ENCODE measurements at places on chromosomes 2 and 18. TPM values are rescaled to one million over a fixed set of nuclear protein-coding genes. Genes with fewer than 3 reads are reported as not detected.

DNA sequence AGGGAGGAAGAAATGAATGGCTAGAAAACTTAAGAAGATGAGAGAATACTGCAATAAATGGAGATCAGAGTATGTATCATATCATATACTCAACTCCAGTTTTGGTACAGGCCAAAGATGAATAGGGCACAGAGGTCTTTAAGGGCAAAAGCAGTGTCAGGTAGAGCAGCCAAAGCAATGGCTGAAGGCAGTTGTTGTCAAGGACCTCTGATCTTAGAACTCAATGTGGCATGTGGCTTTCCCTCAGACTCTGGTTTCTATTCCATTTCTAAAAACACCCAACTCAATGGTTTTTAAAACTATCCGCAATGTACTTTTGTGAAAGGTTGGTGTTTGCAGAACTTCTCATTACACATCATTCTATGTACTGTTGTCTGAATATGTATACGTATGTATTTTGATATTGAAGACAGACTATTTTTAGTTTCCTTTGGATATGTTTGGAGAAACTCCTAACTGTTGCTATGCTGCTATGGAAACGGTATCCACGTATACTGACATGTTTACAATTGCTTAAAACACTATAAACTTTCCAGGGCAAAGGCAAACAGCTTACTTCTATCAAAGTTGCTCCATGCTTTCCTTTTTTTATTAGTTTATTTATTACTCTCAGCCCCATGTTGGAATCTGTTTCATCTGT, 58.1 kb upstream of the PELI1 start:
- peak; percentile 93 for DNase-seq

DNA sequence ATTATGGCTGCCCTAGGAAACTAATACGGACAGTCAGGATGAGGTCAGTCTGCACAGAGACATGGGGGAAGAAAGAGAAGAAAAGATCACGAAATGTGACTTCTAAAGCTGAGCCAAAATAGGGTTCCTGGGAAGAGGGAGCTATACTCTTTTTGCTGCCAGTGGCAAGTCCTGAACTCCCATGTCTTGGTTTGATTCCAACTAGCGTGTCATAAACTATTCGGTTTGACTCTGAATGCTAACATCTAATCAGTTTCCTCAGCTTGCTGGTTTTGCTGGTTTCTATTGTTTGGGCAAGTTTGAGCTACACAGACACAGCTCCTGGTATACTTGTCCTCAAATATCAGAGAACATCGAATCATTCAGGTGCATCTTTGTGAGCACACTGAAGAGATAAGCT, 80.5 kb upstream of the CYP1B1 start:
- DNase-seq = no peak

DNA sequence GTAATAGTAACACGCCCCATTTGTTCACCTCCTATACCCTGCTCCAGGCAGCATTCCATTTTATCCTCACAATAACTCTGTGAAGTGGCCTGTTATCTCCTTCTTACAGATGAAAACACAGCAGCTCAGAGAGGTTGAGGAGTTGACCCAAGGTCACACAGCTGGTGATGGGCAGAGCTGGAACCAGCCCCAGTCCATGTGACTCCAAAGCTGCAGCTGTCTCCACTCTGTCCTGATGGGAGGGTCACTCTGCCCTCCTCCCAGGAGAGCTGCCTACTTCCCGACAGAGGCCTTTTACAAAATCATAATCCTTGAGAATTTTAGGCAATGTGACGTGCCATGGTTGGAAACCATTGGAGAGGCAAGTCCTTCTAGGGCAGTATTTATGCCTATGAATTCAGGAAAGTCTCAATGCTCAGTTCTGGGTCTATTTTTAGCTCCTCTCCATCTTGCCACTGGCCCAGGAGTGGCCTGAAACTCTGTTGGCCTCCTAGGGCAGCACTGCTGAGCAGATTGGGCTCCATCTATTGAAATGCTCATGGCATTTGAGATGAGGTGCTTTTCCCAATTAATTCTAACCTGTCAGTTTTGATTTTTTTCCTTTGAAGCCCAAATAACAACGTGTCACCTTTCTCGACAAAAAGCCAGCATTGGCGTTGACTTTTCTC, 162.0 kb upstream of the MSH6 start:
- no peak for DNase-seq

HRH4 gene
- 0.05 TPM for polyA plus RNA-seq

C18orf54 gene
- polyA plus RNA-seq = 1.4 TPM
